ENCODE measurements at places on chromosomes 1 and 21.

GRCh38 chr21:38181096-38181495 is 75.7 kb upstream of the KCNJ15 start:
- DNase-seq: no peak

- no peak for DNase-seq
Observed at GRCh38 chr1:197400522-197400902, 132.5 kb downstream of the CRB1 start.

GRCh38 chr1:210783925-210784324 is 350.0 kb downstream of the KCNH1 start:
- no peak for DNase-seq

- DNase-seq: no peak
Observed at GRCh38 chr1:154839691-154840090, 30.4 kb downstream of the KCNN3 start.

DNA sequence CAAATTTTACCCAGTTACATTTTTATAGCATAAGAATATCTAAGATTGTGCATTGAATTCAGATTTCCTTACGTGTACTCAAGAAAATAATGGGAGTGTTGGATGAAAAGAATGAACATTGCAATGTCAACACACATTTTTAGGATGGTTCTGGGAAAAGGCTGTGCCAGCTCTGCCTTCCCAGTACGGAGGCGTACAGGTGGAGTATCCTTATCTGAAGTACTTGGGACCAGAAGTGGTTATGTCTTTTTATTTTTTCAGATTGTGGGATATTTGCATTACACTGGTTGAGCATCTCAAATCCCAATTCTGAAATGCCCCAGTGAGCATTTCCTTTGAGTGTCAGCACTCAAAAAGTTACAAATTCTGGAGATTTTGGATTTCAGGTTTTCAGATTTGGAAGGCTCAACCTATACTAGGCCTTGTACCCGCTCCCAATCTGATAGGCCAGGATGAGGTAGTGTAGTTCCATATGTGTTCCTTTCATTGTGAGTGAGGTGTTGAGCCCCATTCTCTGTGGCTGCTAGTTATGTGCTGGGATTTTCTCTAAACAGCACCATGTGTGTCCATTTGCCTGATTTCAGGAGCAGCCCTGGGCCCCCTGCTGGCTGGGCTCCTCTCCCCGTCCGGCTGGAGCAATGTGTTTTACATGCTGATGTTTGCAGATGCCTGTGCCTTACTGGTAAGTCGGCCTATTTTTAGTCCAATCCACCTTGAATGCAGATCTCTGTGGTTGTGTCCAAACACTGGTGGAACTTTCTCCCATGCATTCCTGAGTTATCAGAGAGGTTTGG is 60.8 kb downstream of the SLC37A1 start:
- DNase-seq: no peak

DNA sequence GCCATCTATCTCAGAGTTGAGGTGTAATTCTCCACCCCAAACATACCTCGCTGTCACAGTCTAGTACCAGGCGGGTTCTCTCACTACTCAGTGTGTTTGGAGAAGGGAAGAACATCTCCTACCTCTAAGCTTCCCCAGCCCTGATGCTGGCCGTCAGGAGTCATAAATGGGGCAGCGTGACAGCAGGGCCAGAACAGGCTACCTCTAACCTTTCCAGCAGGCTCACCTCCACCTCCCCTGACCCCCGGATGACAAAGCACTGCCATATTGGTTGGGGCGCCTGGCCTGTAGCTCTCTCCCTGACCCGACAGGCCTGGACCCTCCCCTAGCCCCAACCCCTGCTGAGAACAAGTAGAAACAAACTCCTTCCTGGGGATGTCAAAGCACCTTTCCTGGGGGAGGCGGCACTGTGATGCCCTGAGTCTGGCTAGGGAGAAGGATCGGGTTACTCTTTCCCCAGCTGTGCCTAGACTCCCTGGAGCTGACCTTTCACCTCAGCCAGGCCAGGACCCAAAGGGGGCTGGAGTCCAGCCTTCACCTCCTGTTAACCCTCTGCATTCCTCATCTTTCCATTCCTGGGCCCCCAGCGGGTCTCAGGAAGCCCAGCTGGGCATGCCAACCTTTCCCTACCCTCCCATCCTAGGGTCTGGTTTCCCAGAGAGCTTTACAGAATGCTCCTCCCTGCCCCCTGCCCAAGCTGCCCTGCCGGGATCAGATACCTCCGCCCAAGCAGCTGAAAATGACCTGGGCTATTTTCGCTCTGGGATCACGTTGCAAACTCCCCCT is 34.2 kb downstream of the AHDC1 start:
- no peak for DNase-seq

- DNase-seq: no peak
Observed at GRCh38 chr1:41642922-41643821, 158.7 kb upstream of the EDN2 start.

- no peak for DNase-seq
Observed at GRCh38 chr1:185249563-185249962, 67.5 kb downstream of the IVNS1ABP start.

GRCh38 chr1:184036517-184036949 is 995 bp downstream of the COLGALT2 start:
- DNase-seq: no peak

GRCh38 chr1:230231774-230232145 is 164.7 kb downstream of the GALNT2 start:
- DNase-seq: no peak

DNA sequence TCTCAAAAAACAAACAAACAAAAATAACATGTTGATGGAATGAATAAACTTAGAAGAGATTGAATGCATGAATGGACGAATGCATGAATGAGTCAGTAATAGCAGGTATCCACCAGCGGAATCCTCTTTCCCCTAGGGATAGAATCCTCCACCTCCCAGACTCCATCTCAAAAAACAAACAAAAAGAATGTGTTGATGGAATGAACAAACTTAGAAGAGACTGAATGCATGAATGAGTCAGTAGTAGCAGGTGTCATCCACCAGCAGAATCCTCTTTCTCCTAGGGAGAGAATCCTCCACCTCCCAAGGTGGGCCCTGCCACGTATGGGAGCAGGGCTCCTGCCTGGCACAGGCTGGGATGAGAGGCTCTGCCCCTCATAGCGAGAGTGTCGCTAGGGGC is 26.8 kb upstream of the RNF19B start:
- no peak for DNase-seq

- DNase-seq: no peak
Observed at GRCh38 chr1:27042670-27043069, 30.0 kb upstream of the TENT5B start.

GRCh38 chr1:235883261-235883927 is 16.7 kb upstream of the LYST start:
- no peak for DNase-seq

DNA sequence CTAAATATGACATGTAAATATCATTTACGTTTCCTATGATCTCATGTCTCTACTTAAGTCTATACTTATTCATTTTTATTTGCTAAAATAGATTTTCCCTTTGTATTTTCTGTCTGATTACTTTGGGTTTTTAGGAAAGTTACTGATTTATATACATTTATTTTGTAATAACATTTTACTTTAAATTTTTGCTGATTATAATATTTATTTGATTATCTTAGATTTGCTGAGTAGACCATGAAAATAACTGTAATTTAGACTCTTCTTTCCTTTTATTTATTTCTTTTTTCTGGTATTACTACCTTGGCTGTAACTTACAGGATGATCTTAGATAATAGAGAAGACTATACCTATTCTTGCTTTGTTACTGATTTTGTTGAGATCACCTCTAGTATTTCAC is 159.9 kb upstream of the POGK start:
- no peak for DNase-seq

DNA sequence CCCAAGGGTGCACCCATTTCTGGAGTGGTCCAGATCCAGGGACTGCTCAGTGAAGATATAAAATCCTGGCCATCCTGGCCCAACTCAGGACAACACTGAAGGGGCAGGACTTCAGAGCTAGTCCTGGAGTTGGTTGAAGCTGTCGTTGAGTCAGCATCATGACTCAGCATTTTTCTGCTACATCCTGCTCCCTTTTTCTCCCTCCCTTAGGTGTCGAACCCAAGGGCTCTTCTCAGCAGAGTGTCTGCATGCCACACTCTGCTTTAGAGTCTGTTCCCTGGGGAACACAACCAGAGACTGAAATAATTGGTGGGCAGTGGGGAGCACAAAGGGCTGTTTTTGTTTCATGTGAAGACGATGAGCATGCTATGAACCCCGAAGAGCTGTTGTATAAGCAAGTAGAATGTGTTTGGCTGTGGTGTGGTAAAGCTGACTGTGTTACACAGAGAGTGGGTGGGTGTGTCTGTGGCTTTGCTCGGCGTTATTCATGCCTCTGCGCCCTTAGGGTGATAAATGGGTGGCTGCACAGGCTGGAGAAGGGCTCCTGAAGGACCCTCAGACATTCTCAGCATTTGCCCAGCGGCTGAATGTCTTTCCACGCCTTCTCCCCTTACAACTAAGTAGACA is 167.2 kb downstream of the CYYR1 start:
- no peak for DNase-seq
